Renal cortex interstitium (tissue), 15 donors: ENCODE measurements at places on chromosomes 13 and 19. TPM values are rescaled to one million over a fixed set of nuclear protein-coding genes. Genes with fewer than 3 reads are reported as not detected.

Gene C5AR1
- 10.6 TPM for polyA plus RNA-seq

GRCh38 chr19:1865172-1866010 lies 2.0 kb upstream of the KLF16 start:
- no peak for DNase-seq

Gene OVOL3
- polyA plus RNA-seq, result not detected

GRCh38 chr19:19145684-19146608 lies 7.7 kb upstream of the TMEM161A start:
- DNase-seq, result no peak

DNA sequence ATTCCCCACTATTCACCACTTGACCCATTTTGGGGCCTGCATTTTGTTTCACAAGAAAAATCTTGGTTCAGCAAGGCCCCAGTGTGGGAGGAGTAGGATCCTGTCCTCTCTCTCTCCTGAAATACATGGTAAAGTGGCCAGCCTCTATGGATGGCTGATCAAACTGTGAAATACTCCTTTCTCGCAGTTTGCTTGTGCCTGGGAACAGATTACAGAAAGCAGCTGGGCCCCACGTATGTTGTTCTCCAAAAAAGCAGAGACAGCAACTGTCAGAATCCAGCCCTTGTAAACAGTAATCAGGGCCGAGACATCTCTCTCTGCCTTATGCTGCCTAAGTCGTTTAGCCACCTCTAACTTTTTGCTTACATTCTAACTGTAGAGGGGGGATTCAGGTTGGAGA lies 61.0 kb upstream of the RAP2A start:
- DNase-seq, result no peak

DNA sequence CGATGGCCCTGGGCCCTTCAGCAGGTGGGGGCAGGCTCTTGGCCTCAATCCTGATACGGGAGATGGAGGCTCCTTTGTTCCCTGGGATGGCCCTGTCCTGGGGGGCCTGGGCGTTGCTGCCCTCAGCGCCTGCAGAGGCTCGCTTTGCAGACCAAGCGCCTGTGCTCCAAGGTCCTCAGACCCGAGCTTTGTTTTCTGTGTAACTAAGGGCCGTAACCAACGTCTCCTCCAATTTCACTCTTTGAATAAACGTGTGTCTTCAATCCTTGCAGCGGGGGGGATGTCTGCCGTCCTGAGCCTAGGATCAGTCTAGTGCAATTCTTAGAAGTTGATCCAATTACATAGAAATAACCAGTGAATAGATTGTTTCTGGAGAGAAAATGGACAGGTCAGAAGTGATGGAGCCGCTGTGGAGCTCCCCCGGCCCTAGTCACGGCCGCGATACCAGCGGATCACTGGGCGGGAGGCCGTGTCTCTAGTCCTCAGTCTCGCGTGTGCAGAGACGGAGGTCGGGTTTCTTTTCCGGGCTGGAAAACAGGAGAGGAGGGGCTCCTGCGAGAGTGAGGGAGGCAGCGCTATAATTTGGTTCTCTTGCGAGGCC lies 5.3 kb downstream of the PTBP1 start:
- DNase-seq, result no peak

DNA sequence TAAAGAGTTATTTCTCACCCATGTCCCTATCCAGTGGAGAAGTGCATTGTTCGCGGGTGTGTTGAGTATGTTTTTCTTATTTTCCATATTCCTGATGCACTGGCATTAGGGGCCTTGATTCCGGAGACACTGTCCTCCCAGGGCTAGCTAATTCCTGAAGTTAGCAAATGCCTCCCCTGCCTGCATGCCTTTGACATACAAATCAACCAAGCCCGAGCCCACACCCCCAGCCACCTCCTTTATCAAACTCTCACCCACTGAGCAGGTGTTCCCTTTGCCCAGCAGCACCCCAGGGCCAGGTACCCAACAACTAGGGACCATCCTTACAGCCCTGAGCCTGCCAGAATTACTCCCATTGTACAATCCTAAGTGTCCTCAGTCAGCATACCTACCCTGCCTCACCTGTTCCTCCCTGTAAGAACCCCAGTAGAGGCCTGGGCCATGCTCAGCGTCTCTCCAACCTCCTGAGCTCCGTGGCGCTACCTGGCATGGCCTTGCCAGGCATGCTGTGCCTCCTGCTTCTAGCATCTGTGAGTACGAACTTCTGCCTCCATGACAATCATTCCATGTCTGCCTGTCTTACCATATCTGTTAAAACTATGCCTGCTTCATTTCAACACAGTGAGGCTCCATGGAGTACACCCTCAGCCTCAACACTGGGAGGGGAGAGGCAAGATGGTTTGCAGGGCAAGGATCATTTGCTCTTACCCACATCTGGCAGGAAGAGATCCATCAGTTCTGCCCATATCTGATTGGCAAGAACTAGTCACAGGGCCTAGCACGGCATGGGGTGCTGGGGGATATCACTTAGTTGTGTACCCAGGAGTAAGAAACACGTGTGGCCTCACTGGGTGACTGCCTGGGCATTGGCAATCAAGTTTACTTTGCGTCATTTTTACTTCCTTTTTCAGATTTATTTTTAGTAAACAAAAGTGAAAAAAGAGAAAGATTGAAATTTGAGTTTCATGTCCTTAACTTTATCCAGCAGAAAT lies 203.9 kb downstream of the SHISA2 start:
- no peak for DNase-seq

Gene LILRB1
- polyA plus RNA-seq, result 1.6 TPM

DNA sequence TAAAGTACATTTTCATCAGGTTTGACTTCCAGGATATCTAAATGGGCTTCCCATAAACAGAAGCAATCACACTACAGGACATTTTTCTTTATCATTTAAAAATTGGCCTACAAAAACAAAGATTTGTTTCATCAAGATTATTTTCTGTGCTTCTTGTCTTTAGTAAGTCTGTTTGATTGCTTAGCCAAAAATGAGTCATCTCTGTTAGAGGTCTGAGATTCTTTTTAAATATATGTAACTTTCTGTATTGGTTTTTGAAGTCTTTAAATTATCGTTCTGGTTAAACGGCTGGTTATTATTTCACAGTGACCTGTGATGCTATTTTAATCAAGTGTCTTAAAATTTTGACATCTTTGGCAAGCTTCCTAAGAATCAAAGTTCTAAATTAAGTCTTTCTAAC lies 62.7 kb downstream of the SLITRK1 start:
- no peak for DNase-seq

Gene SIPA1L3
- polyA plus RNA-seq, result 24.8 TPM

Gene SYT3
- 0.37 TPM for polyA plus RNA-seq

- DNase-seq, result no peak
These were observed 10.1 kb downstream of the MIER2 start for GRCh38 chr19:334296-335071.

Gene C19orf53
- 101 TPM for polyA plus RNA-seq
